ENCODE measurements at places on chromosomes 3 and 15.

DNA sequence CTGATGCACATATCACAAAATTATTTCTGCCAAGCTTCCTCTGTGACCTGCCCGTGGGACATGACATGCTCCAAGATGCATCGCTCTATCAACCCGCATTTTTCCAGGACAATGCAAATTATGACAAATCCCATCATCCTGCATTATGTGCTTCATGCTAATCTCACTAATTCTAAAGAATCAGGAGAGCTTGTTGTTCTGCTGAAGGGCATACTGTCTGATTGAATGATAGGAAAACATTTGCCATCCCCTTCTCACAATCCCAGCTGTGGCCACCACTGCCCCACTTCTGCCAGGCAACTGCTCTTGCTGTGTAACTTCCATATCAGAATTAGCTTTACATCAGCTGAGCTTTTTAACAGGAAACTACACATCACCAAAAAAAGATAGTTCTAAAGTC lies 203.5 kb upstream of the NANOGP8 start:
- DNase-seq = no peak

DNA sequence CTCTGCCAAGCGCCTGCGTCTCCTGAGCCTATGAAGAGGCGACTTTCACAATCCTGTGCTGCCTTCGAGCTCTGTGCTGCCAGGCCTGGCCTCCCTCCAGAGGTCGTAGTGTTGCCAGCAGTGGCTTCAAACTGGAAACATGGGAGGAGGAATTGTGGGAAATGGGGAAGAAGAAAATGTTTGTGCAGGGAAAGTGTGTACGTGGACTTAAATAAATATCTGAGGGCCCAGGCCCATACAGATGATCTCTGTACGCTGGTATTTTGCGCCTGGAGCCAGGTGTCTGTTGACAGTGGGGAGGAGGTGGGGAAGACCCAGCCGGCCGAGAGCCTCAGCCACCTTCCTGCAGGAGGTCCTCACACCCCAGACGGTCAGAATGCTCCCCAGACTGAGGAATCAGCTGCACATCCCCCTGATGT lies 44.6 kb downstream of the ZBTB38 start:
- DNase-seq = no peak

GRCh38 chr3:196927571-196928453 lies 14.5 kb downstream of the NCBP2 start:
- no peak for DNase-seq

DNA sequence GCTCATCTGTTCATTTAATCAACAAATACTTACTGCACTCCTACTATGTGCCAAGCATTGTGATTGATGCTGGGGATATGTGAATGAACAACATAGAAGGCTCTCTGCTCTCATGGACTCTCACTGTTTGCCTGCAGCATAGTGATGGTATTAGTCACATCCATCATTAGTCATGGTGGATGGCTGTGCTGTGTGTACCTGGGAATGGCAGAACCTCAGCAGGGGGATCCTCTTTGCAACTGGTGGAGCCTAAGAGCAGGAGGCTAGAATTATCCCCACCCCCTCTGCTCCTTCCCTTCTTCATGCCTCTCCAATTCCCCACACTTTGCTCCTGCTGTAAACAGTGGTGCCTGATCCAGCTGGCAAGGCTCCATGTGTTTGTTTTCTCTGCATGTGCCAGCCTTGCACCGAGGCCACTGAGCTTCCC lies 20.5 kb downstream of the BOC start:
- DNase-seq = peak; percentile 85

DNA sequence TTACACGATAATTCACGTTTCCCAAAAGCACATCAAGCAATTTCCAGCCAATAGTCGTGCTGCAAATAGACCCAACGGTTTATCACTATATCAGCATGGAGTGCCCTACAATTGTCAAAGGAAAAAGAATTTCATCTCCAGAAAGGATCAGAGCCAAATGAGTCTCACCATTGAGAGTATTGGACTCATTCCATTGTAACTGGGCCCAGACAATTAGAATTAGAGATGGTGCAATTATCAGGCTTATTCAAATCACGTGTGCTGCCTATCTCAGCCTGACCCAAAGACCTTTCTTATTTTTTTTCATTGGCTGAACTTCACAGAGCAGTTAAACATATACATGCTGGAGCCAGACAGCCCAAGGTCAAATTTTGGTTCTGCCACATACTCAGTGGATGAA lies 87.0 kb upstream of the LRTM1 start:
- no peak for DNase-seq

GRCh38 chr15:69941706-69942495 lies 155.8 kb downstream of the TLE3 start:
- DNase-seq = no peak

DNA sequence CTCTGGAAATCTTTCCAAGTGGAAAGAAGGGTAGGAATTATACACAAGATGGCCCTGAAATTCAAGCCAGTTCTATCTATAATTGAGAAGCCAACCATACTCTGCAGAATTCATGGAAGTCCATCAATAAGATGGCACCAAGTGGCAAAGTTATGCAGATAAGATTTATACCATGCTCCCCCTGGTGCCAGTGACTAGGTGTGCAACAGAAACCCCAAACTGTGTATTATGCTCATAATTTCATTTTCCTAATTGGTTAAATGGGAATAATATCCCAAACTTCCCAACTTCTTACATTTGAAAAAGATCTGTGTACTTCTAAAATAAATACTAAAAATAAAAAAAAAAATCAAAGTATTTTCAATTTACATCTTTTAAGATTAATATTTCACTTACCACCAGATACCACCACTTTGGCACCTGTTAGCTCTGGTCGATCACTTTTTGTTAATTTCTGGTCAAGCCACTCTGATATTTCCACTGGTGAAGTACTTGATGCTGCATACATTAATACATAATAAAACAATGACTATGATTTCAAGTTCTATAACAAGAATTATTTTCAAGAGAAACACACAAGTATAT lies 25.9 kb downstream of the ETFA start:
- DNase-seq = peak; percentile 34
